CD8-positive, alpha-beta memory T cell (primary cell): ENCODE measurements at places on chromosomes 2 and 18. TPM values are rescaled to one million over a fixed set of nuclear protein-coding genes. Genes with fewer than 3 reads are reported as not detected.

Gene PTH2R
- total RNA-seq, result not detected

Gene PDCD1
- 39.3 TPM for total RNA-seq

Gene PMAIP1
- 82.8 TPM for total RNA-seq

Gene DPP4
- 15.4 TPM for total RNA-seq

GRCh38 chr2:36670881-36671595, 25.5 kb upstream of the VIT start:
- DNase-seq, result no peak

DNA sequence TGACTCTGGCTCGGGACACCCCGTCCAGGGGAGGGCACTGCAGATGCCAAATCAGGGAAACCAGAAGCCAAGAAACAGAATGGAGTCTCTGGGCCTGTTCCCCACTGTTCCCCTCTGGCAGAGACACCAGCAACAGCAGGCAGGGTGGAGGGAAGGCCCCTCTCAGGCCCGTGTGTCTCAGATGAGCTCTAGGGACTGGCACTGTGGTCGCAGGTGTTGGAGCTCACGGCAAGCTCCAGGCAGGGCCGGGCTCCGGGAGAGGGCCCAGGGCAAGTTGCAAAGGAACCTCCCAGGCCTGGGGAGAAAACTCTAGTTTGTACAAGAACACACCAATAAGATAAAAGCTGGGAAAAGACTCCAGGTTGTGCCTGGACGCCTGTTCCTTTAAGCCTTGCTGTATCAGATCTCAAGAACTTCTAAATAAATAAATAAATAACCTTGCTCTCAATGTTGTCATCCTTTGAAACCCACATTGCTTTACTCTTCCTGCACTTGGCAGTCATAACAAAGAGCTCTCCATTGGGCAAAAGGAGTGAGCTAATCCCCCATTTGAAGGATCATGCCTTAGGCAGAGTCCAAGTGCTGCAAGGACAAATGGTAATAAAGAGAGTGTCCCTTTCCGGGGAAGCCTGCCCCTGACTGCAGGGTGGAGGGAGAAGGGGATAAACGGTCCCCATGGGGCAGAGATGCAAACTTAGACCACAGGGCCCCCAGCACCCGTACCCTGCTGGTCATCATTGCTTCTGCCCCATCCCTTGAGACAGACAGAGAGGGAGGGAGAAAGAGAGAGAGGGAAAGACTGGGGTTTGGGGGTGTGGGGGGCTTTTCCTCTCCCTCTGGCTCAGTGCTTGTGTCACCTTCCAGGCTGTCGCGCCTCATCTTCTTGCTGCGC, 33.3 kb downstream of the CNGA3 start:
- DNase-seq, result no peak

DNA sequence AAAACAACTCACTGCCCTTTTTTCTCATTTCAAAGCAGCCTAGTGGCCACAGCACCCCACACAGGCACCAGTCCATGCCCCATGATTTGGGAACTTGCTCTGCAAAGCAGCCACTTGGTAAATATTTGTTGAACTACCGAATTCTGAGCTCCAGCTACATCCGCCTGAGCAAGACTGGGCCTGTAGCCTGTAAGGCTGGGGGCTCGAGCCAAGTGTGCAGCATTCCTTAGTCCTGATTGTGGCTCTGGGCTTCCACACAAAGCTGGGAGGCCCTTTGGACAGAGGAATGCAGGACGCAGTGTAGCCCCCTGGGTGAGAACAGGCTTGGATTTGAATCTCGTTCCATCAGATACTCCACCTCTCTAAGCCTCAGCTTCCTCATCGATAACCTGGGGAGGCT, 88.4 kb downstream of the ACTR2 start:
- DNase-seq, result no peak

DNA sequence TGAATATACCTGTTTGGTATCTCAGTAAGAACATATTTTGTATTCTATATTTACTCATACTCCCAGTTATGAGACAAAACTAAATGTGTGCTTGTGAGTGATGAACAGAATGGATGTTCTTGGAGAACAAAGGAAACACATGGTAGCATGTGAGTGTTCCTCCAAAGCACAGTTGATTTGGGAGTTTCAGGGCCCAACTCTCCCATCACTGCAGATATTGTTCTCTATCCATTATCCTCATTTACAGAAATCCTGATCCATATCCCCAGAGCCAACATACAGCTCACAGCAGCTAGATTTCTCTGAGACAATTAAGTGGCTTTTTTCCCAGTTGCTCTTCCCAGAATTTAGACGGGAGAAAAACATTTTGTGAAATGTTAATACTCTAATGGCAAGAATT, 75.6 kb upstream of the MAPRE2 start:
- DNase-seq, result no peak

GRCh38 chr18:7775128-7775527, 208.0 kb downstream of the PTPRM start:
- no peak for DNase-seq

DNA sequence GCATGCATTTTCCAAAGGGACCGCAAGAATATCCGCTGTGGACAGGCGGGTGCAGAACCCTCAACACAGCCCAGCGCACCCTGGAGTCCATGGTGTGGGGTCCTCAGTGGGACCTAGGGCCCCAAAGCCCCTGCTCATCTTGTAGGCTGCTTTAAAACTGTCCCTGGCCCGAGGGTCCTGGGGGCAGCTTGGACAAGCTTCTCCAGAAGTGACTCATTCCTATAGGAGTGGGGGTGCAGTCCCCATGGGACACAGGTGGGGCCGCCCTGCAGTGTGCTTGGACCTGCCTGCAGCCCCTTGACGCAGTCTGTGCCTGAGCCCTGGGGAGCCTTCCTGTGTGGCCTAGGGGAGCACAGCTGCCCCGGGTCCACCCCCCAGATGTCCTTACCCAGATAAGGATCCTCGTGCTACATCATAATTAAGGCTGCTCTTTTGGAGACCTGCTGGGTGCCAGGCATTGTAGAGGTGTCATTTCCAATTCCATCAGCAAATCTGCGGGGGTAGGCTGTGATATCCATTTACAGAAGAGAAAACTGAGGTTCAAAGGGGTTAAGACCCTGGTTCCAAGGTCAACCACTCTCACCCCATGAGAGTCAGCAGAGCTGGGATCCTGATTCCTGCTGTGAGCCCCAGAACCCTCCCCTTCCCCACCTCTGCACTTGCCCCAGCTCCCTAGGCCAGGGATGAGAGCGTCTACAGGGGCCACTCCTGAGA, 1.7 kb upstream of the HS6ST1 start:
- DNase-seq, result no peak

DNA sequence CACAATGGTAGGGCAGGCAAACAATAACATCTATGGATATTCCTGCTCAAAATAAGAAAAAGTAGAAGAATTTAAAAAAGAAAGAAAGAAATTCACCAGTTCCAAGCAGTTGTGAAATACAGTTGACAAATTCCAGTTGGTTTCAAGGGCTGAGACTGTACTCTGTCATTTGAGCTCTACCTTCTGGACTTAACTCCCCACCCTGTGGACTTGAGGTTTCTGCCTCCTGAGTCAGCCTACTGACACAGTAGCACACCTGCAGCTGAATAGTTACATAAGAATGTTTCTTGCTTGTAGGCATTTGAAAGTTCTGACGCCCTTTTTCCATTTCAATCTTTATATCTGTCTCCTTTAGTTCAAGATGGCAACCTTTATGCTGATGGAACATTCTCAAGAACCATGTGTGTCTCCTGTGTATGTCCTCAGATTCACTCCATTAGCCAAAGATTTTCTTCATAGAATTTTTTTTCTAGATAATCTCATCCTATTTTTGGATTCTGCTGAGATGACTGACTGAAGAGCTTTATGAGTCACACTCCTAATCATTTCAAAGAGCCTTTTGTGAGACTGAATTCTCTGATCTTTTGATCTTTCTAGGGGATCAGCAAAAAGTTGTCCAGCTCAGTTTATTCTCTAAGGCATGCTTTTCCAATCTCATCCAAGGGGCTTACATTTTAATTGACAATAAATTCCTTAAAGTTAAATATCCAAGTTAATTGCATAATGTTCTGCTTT, 19.1 kb downstream of the NETO1 start:
- no peak for DNase-seq

- no peak for DNase-seq
Measured at GRCh38 chr2:25402477-25402876, 60.8 kb upstream of the DNMT3A start.

DNA sequence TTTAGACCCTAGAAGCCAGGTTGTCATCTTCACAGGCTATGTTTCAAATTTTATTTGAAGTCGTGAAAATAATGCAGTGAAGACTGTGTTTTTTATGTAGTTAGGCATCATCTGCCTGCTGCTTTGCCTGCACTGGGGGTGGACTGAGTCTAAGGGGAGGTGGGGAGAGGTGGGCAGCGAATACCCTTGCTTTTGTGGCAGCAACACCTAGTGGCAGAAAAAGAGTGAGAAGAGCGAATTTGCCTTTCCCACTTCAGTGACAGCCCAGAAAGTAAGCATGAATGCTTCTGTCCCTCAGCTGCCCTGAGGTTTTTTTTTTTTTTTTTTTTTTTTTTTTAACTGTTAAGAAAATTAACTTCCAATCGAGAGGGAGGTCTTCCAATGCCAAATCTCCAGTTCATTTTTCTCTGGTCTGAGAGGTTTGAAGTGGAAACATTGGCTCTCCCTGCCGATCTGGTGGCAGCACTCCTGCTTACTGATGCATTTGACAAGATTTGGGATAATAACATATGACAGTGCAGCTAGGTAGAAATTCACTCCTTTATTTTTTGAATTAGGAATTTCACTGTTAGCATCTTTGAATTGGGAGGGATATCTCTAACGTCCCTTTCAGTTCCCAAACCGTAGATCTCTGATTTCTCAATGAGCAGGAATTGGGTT, 60.3 kb upstream of the LYPD6B start:
- no peak for DNase-seq
